ENCODE measurements at places on chromosomes 4 and X. TPM values are rescaled to one million over a fixed set of nuclear protein-coding genes. Genes with fewer than 3 reads are reported as not detected.

The CYTL1 gene
- not detected for total RNA-seq

The CSAG2 gene
- total RNA-seq, result not detected

The MYOZ2 gene
- 0.11 TPM for total RNA-seq

The L1CAM gene
- 120 TPM for total RNA-seq

The TCEAL5 gene
- total RNA-seq, result 7.5 TPM

The DUSP21 gene
- not detected for total RNA-seq

The SATL1 gene
- total RNA-seq, result 1.1 TPM

DNA sequence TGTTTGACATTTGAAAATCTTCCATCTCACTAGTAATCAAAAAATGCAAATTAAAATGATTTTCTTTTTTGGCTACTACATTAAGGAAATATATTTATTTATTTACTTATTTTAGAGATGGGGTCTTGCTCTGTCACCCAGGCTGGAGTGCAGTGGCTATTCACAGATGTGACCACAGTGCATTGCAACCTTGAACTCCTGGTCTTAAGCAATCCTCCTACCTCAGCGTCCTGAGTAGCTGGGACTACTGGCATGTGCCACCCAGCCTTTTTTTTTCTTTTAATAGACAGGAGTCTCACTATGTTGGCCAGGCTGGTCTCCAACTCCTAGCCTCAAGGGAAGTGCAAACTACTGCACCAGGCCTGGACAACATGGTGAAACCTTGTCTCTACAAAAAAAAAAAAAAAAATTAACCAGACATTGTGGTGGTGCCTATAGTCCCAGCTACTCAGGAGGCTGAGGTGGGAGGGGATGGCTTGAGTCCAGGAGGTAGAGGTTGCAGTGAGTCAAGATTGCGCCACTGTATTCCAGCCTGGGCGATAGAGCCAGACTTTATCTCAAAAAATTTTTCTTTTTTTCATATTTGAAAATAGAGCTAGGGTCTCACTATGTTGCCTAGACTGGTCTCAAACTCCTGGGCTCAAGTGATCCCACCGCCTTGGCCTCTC is 4.4 kb upstream of the SMIM14 start:
- no peak for ATAC-seq

DNA sequence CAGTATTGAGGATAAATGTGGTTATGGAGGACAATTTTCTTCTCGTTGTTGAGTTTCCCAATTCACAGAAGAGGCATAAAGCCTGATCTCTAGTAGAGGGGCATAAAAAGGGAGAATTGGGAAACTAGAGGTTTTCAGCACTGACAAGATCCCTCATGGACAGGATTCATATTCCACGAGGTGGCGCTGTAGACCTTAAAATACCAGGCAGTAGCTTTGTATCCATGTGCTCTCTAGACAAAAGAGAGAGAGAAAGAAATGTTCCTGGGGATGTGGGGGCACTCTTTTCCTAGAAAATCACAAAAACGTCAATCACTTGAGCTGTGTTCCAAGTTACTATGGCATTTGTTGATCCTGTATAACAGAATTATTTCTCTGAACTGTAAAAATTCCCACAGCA is 128.3 kb downstream of the MAGEE1 start:
- no peak for ATAC-seq

GRCh38 chr4:85772470-85772869 is 297.5 kb downstream of the ARHGAP24 start:
- ATAC-seq, result no peak

- ATAC-seq, result peak; percentile 20
Observed at GRCh38 chrX:68183612-68184214, 249.6 kb downstream of the OPHN1 start.

DNA sequence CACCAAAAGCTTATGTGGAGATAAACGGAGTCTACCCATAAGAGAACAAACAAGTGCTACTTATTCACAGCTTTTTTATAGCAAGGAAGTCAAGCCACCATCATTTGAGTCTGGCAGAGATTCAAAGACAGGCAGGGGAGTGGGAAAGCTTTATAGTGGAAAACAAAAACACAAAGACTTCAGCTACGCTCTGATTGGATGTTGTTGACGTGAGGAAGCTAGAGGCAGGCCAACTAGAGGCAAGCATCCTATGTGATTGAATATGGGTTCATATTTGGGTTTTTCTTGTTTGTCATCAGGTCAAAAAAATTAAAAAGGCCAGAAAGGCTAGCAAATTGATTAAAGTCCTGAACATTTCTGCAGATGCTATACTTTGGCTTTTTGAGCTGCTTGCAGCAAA is 719 bp upstream of the TCEAL4 start:
- ATAC-seq, result no peak

- no peak for ATAC-seq
Observed at GRCh38 chrX:16851421-16851820, 18.7 kb downstream of the RBBP7 start.
